ENCODE measurements at places on chromosomes 16 and 17.

GRCh38 chr17:40557531-40558299 is 7.6 kb downstream of the CCR7 start:
- DNase-seq: no peak

- DNase-seq: no peak
Measured at GRCh38 chr16:46691726-46692125, 2.3 kb downstream of the ORC6 start.

DNA sequence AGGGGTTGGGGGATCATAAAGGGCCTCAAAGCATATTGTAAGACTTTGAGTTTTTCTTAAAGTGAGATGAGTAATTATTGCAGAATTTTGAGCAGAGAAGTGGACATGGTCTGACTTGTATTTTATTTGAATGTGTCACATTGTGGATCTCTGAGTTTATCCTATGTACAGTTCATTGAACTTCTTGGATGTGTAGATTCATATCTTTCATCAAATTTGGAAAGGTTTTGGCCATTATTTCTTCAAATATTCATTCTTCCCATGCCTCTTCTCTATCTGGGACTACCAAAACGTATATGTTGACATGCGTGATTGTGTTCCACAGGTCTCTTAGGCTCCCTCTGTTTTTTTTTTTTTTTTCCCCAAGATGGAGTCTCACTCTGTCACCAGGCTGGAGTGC is 14.3 kb upstream of the DLX3 start:
- DNase-seq: no peak

DNA sequence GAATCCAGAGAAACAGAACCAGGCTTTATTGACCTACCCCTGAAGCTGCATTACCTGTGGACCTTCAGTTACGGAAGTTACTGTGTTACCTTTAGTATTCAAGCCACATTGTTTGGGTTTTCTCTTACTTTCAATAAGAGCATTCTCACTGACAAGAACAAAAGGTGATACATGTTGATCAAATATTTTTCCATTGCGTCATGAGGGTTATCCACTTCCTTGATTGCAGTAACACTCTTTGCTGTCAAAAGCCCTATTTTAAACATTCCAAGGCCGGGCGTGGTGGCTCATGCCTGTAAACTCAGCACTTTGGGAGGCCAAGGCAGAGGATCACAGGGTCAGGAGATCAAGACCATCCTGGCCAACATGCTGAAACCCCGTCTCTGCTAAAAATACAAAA is 28.6 kb upstream of the PAFAH1B1 start:
- no peak for DNase-seq

- DNase-seq: no peak
Measured at GRCh38 chr17:65684631-65685030, 123.2 kb upstream of the AXIN2 start.

GRCh38 chr16:80092681-80093080 is 448.1 kb upstream of the DYNLRB2 start:
- DNase-seq: no peak

- no peak for DNase-seq
Measured at GRCh38 chr17:76370261-76370993, 14.0 kb upstream of the SPHK1 start.

- DNase-seq: no peak
Measured at GRCh38 chr17:34151102-34151501, 104.0 kb upstream of the CCL2 start.

DNA sequence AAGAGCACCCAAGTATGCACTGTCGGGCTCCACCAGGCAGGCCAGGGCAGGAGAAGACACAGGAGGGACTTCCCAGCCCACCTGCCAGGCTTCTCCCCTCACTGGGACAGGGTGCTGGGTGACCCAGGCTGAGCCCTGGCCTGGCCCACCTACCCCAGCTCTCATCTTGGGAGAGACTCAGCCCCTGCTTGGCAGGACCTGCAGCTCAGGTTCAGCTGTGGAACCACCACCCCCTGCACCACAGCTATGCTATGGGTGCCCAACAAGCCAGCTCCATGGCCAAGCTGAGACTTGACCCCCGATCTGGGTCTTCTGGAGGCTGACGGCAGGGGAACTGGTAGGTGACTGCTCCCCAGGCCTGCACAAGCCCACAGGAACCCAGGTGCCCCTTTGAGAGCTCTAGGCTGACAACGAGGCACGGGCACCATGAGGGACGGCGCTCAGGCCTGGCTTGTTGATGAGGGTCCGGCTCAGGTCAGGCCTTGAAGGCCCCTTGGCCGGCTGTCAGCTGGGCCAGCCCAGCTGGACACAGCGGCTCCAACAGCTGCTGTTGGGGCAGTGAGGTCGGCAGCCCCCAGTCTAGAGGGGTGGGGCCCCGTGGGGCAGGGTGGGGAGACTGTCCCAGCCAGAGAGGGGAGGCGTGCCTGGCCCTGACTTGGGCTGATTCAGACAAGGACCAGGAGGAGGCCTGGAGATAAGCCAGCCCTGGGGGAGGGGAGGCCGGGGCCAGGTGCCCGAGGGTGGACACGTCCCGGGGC is 4.6 kb downstream of the RPUSD1 start:
- no peak for DNase-seq

DNA sequence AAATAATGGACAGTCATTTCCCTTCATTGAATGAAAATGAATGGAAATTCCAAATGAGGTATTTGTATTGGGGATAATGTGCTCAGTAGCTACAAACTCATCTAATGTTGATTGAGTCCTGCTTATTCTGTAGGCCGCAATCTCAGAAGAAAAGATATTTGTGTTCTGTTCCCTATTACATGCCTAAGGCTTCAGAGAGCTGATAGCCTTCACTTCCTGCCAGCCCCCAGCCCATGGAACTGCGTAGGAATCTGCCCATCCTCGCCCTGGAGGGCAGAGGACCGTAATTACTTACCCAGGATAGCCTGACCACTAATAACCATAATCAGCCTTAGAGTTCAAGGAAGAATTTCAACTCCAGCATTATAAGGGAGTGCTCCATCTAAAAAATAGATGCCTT is 17.9 kb upstream of the SNTB2 start:
- DNase-seq: no peak

DNA sequence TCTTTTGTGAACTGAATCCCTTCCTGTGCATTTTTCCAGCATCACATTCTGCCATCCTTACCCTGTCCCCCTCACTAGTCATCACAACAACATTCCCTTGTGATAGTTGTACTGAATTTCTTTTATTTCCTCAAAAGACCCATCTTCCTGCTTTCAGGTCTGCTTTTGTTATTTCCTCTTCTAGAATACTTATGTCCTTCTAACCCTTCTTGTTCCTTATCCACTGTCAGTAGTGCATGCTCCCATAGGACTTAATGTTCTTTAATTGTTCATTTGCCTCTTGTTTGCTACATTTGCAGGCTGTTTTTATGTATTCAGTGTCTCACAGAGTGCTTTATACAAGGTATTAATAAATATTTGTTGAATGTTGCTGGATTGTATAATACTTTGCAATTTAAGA is 73.0 kb downstream of the BCAS3 start:
- DNase-seq: no peak

DNA sequence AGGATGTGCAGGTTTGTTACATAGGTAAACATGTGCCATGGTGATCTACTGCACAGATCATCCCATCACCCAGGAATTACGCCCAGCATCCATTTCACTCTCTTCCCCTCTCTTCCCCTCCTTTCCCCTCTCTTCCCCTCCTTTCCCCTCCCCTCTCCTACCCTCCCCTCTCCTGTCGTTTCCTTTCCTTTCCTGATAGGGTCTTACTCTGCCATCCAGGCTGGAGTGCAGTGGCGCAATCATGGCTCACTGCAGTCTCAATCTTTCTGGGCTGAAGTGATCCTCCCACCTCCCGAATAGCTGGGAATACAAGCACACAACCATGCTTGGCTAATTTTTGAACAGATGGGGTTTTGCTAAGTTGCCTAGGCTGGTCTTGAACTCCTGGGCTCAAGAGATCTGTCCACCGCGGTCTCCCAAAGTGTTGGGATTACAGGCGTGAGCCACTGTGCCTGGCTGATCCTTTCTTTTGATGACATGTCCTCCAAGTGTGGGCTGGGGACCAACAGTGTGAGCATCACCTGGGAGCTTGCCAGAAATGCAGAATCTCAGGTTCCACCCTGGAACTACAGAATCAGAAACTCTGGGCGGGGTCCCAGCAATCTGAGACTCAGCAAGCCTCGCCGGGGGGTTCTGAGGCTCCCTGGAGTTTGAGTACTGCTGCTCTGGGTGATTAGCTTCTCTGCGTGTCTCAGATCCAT is 10.8 kb downstream of the ATP2C2 start:
- DNase-seq: no peak

- DNase-seq: no peak
Measured at GRCh38 chr17:61157246-61157886, 242.3 kb upstream of the TBX2 start.

DNA sequence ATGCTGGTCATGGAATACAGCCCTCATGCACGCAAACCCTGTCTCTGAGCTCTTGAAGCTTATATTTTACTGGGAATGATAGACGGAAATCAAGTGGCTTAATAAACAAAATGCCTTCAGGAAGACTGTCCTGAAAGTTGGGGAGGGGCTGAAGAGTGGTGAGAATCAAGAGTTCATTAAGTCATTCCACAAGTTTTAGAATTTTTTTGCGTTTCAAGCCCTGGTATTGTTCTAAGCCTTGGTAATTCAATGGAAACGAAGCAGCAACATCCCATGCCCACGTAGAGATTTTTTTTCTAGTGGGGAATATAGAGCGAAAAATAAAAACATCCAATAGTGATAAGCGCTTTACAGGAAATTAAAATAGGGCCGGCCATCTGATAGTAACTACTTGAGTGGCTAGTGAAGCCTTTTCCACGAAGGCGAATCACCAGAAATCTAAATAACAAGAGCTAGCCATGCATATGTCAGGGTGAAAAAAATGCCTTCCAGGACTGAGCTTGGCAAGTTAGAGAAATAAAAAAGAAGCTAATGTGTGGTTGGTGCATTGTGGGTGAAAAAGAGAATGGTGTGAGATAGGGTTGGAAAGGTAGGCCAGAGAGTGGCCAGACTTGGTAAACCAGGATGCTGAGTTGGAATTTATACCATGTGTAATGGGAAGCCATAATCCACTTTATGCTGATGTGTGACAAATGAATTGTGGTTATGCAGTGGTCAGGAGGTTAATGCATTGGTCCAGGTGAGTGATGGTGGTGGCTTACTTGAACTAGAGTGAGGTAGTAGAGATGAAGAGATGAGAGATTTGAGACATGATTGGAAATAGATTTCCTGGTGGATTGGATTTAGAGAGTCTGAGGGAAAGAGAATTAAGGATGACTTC is 772 bp downstream of the PFAS start:
- no peak for DNase-seq
